ENCODE measurements at places on chromosomes 1 and 21.

GRCh38 chr1:25799935-25800702 lies at the start of gene SELENON:
Gene SELENON, plus strand, starts transcription at chr1:25800193. Its CDS starts 38 bp downstream, at chr1:25800231.
- peak; percentile 84 for DNase-seq

DNA sequence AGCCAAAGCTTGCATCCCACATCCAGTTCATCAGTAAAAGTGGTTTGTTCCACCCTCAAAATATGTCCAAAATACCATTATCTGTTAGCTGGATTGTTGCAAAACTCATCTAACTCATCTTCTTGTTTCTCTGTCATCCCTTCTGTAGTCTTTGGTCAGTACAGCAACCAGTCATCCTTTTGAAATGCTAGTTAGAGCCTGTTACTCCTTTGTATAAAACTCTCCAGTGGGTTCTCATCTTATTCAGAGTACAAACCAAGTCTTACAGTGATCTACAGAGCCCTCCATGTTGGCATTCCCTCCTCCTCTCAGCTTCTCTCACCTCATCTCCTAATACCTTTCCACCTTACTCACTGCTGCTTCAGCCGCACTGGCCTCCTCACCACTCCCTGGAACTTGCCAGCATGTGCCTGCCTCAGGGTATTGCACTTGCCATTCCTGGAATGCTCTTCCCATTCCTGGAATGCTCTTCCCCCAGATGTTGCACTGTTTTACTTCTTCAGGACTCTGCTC lies 70.6 kb downstream of the LAMC1 start:
- no peak for DNase-seq

DNA sequence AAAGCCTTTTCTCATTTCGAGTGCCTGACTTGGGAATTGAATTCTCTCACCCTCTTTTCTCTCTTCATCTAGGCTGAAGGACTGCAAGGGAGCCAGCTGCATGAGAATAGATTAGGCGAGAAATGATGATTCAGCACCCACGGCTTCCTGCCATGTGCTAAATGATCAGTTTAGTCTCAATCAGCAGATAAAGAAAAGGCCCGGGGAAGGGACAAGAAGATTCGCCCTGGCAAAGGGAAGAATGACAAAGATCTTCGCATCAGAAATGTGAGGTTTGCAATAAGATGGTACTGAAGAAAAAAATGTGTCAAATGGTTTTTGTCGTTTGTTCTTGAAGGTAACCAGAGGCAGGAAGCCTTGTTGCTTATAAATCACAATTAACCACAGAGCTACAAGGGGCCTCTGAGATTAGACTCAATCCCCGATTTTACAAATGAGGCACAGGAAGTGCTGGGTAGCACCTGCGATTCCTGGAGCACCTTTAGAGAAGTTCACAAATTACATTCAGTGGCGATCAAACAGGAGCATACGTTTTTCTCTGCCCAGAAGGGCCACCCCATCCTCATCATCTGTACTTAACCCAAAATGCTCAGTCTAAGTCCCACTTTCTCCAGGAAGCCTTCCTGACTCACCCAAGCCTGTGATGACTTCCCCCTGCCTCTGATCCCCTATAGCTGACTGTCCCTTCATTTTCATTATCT lies 183.4 kb downstream of the ZNF281 start:
- DNase-seq, result no peak

GRCh38 chr1:65148548-65149350 lies 746 bp downstream of the AK4 start:
- peak; percentile 60 for DNase-seq

DNA sequence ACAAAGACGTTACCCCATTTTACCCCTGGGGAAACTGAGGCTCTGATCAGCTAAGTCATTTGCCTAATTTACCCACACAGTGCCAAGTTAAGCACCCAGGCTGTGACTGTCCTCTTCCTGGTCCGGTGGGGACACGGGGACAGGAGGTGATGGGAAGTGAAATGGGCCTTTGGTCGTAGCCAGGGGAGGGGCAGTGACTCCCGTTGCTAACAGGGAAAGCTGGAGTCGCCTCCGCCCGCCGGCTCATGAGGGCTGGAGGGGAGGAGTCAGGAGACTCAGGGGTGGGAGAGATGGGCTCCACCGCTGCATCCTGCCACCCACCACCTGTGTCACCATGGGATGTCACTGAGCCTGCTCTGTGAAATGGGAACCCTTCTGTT lies 139.3 kb downstream of the PGBD5 start:
- DNase-seq, result no peak

DNA sequence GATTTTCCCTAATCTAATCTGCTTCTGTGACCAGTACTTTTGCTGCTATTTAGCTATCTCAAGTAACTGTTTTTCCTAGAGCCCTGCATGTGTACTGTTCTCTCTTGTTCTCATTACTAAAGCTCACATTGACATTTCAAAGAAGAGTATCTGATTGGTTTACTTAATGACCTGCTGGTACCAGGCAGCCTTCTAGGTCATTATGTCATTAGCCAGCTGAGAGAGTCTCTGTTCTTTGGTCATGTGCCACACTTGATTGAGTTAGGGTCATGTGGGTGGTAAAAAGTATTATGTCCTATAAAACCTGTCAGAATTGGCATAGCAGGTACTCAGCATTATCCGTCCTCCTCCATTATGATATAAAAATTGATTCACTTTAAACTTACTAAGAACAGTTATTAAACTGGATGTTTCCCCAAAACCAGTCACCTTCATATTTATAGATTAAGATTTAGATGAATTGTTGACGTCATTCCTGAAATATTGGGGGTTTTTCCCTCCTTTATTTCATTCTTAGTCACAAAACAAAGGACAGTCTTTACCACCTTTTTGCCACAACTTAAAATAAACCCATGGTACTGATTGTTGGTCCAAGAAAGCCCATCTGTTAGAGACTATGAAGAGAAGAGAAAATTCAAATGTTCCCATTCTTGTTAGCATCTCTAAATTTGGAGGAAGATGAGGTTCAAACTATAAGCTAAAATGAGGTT lies 22.2 kb downstream of the FNDC5 start:
- no peak for DNase-seq

- DNase-seq, result no peak
Measured at GRCh38 chr21:33622253-33622652, 19.3 kb downstream of the CRYZL1 start.

- DNase-seq, result no peak
Measured at GRCh38 chr1:211932231-211932932, 101.8 kb upstream of the LPGAT1 start.

DNA sequence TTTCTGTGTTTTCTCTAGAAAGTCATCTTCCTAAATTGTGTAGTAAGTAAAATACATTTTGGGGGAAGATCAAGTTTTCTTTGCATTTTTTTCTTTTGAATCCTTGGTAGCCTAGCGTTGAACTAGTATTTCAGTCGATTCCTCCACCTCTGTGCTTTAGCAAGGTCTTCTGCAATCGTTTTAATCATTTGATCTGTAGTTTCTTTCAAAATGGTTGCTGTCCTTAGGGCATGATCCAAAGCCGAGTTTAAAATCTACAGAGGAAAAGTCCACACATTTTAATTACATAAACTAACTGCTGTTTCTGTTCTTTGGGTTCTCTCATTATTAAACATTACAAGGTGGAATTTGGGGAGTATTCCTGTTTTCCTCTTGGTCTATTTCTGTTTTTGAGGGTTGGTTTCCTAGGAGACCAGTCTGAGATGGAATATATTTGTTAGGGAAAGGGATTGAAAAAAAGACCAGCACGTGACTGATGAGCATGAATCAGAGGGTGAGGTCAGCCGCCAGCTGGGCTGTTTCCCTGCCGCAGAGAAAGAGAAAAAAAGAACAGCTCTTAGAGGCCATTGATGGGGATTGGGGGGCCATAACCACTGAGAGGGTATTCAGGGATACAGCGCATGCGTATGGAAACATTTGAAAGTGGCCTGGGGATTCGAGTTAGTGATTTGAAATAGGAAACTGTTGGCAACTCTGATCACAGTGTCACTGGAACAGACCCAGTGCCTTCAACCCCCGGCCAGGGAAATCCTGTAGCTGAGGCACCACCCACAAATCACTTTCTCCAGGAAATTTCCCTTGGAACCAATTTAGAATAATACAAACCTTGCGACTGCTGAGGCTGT lies 40.6 kb downstream of the AKNAD1 start:
- peak; percentile 66 for DNase-seq

DNA sequence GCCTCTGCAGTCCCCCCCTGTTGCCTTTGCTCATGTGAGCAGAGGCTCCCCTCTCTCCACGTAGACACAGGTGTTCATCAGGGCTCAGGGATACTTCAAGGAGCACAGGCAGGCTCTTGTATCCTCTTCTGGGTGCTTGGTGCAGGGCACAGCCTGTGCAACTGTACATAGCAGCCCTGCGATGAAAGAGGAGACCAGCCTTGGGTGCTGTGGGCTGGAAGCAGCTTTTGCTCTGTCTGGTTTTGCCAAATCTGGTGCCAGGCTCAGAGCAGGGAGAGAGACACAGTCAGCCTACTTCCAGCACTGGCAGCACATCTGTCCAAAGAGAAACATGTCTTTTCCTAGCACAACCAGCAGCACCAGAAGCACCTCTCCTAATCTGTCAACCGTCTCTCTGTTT lies 132.1 kb downstream of the ETS2 start:
- no peak for DNase-seq

DNA sequence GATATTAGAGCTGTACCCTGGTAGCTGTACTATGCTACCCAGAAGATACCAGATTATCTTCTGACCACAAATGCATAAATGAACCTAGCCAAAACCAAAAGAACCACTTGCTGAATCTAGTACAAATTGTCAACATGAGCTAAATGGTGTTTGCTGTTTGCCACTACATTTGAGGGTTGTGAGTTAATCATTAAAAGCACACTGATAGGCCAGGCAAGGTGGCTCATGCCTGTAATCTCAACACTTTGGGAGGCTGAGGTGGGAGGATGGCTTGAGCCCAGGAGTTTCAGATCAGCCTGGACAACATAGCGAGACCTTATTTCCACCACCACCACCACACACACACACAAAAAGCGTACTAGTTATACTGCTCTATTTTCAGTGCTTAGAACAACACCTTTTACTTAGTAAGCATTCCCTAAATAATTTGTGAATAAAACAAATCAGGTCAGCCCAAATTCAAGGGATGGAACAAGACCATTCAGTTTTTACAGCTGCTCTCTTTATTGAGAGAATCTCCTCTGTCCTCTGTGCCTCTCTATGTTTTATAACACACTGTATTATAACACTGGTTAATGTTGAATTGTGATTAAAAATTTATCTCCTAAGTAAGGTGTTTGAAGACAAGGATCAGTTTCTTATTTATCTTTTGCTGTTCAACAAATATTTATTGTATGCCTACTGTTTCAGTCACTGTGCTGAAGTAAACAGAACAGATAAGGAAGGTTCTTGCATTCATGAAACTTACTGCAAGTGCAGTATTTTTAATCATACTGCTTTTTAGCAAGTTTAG lies 44.0 kb downstream of the MAGI3 start:
- DNase-seq, result no peak

DNA sequence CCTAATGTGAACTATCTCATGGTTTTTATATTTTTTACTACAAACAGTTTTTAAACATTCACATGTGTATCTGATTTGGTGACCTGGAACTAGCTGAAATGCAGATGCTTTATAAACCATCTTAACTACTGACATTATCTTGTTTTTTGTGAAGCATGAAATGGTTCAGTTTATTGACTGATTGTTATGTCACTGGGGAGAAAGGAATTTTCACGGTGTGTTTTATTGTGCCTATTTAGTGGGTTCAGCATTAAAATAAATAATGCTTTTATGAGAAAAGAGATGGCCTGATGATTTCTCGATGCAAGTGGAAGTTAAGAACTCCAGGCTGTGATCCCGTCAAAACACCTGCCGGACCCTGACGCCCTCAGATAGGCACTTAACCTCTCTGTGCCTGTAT lies 79.9 kb upstream of the KIF26B start:
- no peak for DNase-seq

- no peak for DNase-seq
Measured at GRCh38 chr1:197928849-197929336, 11.7 kb downstream of the LHX9 start.

DNA sequence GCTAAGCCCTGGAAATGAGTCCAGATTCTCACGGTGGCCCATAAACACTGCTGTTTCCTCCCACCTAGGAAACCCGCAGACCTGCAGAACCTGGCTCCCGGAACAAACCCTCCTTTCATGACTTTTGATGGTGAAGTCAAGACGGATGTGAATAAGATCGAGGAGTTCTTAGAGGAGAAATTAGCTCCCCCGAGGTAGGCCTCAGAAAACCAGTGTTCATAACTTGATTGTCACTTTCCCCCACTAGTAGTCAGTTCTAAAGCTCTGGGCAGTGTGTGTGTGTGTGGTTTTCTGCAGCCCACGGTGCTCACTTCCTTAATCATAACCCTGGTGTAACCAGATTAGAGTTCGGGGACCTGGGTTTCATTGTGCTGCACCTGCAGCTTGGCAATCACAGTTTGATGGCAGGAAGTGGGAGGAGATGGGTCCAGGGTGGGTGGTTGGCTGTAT lies 39.1 kb downstream of the CLIC6 start:
- no peak for DNase-seq

DNA sequence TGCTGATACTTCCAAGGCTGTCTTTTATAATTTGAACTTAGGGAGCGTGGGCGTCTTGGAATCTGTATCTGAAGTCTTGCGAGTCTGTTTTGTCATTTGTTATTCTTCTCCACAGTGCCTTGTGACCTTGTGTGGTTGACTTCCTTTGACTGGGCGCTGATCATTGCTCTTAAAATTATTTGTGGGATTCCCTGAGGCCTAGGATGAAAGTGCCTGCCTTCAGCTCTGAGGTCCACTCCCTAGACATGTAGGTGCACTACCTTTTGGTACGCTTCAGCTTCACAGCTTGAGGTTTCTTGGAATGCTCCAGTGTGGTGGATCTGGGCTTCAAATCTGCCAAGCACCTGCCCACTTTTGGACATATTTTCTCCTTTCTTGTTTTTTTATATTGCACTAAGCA lies 50.2 kb upstream of the IGSF5 start:
- no peak for DNase-seq

GRCh38 chr1:247494767-247495166 lies 36.9 kb upstream of the OR2B11 start:
- no peak for DNase-seq

DNA sequence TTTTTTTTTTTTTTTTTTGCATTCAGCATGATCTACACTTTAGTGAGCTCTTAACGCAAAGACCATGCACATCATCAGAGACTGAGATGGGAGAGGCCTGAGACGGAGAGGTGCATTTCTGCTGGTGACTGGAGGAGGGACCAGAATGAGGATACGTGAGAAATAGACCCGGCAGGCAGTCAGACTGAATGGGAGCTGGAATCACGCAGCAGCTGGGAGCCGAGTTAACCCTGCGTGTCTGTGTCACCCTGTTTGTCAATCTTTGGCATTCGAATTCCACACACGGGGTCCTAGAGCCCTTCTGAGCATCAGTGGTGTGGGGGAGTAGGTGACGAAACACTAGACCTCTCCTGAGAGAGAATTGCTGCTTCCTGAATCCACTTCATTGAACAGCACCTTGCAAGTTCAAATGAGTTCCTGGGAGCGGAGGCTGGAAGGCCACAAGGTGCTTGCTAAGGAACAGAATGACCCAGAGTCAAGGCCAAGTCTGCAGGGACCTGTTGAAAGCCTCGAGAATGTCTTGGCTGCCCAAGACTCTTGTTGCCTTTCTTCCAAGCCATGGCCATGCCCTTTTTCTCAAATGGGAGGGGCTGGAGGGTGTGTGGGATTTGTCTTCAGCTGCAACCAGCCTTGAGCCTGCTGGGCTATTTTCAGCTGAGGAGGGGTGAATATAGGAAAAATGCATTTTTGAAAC lies 123.3 kb downstream of the CNIH3 start:
- no peak for DNase-seq

Measured in left ventricle myocardium inferior (tissue), 1 donor.